Cardiac fibroblast (primary cell): ENCODE measurements at places on chromosomes 2 and 18.

- peak; percentile 74 for DNase-seq
Observed at GRCh38 chr2:111160758-111161157, 40.0 kb downstream of the BCL2L11 start.

DNA sequence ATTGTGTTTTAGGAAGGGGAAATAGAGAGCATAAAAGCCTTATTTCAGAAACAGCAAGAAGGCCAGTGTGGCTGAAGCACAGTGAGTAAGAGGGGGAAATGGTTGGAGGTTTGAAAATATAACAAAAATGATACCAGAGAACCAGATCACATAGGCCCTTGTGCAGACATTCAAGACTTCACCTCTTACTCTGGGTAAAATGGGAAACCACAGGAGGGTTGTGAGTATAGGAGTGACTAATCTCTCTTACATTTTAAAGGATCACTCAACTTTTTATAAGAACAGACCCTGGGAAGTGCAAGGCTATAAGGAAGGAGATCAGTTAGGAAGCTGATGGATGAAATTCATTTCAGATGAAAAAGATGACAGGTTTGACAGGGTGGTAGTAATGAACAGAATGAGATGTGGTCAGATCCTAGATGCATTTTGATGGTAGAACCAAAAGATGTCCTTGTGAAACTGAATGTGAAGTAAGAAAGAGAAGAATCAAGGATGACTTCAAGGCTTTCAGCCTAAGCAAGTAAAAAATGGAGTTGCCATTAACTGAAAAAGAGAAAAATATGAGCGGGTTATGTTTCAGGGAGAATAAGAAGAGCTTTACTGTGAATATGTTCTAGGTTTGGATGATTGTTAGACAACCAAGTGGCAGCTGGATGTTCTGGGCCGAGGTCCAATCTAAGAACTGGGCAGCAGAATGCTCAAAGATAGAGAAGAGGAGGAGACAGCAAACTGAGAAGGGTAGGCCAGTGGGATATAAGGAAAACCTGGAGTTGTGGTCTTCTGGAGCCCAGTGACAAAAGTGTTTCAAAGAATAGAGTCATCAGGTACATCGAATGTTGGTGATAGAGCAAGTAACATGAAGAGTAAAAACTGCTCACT, 65.1 kb downstream of the USP40 start:
- peak; percentile 64 for DNase-seq

DNA sequence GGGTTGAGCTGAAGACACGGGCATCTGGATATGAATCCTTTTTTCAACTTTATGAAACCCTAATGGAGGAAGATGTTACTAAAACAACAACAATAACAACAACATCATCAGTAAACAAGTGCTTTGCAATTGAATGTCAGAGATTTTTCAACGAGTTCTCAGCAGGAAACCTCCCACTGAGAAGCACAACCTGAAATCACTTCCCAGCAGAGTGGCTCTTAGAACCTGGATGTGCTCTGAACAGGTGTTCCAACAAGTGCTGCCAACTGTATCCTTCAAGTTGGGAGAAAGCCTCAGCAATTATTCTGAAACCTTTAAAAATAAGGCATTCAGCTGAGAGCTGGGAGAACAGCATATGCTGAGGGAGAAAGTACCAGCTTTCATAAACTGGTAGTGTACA, 1622.7 kb upstream of the CELF4 start:
- DNase-seq, result no peak

DNA sequence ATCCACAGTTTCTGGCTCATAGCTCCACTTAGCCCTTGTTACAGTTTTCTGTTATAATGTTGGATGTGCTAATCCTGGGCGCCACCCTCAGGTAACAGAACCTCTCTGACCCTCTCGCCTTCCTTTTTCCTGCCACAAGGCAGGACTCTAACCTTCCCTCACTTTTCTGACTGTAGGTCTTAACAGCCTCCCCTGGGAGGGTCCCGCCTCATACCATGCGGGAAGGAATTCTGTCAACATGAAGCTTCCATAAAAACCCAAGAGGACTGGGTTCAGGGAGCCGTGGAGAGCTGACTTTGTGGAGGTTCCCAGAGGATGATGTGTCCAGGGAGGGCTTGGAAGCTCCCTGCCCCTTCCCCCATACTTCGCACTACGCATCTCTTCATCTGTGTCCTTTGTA, 11.9 kb upstream of the RAB17 start:
- DNase-seq, result no peak

GRCh38 chr2:8334866-8335325, 347.0 kb upstream of the ID2 start:
- DNase-seq, result no peak

GRCh38 chr2:215627771-215628170, 191.9 kb upstream of the FN1 start:
- DNase-seq, result no peak

- DNase-seq, result no peak
Observed at GRCh38 chr2:18980104-18980785, 378.2 kb downstream of the OSR1 start.

GRCh38 chr2:155733091-155733853, 599.2 kb downstream of the NR4A2 start:
- no peak for DNase-seq
